ENCODE measurements at places on chromosomes 3 and 15.
A peak's percentile ranks its signal among the peaks of the same experiment; 100 is the strongest.

GRCh38 chr3:11930084-11930483 is 74.1 kb upstream of the SYN2 start:
- no peak for DNase-seq

GRCh38 chr3:82586414-82586813 is 825.0 kb upstream of the GBE1 start:
- no peak for DNase-seq

DNA sequence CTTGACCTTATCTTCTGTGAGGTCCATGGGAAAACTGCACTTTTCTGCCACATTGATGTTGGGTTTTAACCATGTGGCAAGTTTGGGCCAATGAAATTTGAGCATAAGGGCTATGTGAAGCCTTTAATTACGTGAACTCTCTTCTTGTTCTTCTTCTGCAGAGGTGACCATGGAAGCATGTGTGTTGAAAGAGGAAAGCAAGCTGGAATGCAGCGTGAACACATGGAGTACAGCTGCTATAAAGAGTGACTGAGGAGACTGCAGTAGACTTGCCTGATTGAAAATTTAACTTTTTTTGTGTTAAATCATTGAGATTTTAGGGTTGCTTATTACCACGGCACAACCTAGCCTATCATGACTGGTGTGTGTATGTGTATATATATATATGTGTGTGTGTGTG is 347.3 kb downstream of the ZIC1 start:
- no peak for DNase-seq

- DNase-seq, result no peak
Measured at GRCh38 chr3:19012846-19013245, 135.5 kb upstream of the KCNH8 start.

DNA sequence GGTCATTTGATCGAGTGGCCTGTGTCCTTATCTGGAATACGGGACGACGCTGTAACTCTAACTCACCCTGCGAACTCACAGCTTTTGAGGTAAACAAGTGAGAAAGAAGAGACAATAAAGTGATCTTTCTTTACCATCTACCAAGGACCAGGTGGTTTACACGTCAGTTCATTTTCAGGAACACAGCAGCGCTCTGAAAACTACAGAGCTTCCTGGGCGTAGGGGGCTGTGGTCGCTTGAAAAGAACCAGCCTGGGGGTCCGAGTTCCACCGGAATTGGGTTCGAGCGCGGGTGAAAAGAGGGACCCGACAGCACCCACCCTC is 357 bp downstream of the KIAA1143 start:
- peak; percentile 11 for DNase-seq

DNA sequence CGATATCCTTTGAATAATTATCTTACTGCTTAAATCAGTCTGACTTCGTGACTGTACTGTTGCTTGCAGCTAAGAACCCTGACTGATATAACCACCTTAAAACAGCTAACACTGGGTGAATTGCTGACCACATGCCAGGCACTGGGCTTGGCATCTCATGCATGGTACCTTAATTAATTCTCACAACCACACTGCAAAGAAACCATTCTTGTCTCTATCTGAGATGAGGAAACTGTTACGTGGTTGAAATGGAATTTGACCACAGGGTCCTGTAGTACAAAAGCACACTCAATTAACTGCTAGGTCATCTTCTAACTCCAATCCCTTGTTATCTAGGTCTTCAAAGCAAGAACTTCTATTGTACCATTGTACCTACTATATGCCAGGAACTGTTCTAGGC is 92.7 kb upstream of the PRICKLE2 start:
- DNase-seq, result no peak

DNA sequence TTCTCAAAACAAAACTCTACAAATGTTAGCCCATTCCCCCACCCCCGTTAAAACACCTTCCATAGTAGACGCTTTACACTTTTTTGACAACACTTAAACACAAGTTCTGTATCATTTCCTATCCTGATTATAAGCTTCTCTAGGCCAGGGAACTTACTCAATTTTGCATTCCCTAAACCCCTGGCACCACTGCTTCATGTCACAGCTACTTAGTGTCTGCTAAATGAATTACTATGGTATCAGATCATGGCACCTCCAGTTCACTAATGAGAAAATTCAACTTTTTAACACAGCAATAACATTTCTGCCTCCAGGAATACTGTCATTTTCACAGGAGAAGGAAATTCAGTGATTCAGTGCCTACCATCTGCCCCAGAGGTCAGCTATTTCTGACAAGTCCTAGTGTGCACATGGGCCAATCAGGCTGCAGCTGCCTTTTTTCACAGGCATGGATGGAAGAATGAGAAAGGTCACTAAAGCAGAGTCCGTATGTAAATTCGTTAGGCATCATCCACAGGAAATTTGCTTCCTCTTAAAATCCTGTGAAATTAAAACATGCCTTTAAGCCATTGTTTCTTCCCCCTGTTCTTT is 18.5 kb downstream of the SFMBT1 start:
- DNase-seq, result no peak

- no peak for DNase-seq
Measured at GRCh38 chr3:59726279-59726678, 676.5 kb upstream of the CFAP20DC start.

DNA sequence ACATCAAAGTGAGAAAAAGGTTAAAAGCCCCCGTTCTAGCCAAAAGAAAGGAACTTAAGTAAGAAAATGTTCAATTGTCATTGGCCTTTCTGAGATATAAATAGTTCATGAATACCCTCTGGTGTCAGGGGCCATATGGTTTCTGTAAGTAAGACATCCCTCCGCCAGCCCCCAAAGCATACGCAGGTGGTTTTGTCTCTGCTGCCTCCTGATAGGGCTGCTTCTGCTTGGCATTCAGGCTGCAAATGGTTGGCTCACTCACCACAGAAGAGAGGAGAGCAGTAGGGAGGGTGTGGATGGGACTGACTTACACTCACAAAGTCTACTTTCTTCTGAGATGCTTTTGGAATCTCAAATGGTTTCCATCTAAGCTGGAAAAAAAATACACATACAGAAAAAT is 29.8 kb downstream of the HGD start:
- DNase-seq, result no peak

GRCh38 chr3:114858329-114858728 is 288.8 kb downstream of the ZBTB20 start:
- DNase-seq, result no peak

DNA sequence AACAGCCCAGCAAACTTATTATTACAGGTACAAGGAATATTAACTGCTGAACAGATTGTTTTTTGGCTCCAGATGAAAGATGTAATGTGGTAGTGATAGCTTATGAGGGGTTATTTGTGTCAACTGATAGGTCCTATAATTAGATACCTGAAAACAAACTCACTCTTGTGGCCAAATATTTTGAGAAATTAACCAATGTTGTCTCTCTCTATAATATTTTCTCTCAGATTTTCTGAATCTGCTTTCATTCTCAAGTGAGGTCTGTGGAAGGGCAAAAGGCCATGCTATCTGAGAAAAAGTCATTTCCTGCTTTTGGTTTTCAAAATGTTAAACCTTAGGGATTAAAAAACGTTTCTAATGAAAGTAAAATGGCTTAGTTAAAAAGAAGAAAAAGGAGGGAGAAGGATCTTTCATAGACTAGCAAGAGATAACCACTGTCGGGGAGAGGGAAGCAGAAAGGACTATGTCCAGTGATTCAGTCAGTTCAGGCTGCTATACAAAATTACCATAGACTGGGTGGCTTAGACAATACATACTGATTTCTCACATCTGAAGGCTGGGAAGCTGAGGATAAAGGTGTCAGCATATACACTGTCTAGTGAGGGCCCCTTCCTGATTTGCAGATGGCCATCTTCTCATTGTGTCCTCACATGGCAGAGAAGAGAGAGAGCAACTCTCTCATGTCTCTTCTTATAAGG is 277.5 kb upstream of the P2RY1 start:
- DNase-seq, result no peak

- DNase-seq, result no peak
Measured at GRCh38 chr3:178353006-178353694, 183.1 kb upstream of the KCNMB2 start.

DNA sequence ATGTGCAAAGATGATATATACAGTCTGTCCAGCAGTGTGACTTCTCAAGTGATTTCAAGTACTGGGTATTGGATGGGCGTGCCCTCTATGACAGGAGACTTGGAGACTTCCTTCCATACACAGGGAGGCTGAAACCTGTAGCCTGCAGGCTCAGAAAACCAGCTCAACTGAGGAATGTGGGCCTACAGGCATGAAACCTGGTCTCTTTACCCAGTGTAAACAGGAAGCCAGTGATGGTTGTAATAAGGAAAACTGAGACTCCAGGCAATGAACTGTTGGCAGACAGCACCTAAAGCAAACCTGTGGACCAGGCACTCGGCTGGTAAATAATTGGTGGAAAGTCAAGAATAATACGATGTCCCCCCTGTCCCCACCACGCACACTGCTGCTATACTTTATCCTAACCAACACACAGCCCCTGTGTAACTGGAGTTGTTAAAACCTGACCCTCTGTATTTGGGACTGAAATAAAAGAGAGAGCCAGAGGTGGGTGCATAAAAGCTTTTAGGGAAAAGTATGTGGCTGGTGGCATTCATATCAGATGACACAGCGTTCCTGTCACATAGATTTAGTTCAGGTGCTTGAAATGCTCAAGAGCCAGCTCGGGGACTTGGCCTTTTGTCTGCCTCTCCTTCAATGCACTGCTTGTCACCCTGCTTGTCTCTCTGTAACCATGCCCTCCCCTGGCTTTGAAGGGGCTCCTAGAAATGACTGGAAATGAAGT is 144.7 kb downstream of the TPRG1 start:
- DNase-seq, result no peak

- no peak for DNase-seq
Measured at GRCh38 chr3:114857299-114857701, 289.8 kb downstream of the ZBTB20 start.

GRCh38 chr15:74209560-74209958 is 7.0 kb upstream of the STRA6 start:
- no peak for DNase-seq

DNA sequence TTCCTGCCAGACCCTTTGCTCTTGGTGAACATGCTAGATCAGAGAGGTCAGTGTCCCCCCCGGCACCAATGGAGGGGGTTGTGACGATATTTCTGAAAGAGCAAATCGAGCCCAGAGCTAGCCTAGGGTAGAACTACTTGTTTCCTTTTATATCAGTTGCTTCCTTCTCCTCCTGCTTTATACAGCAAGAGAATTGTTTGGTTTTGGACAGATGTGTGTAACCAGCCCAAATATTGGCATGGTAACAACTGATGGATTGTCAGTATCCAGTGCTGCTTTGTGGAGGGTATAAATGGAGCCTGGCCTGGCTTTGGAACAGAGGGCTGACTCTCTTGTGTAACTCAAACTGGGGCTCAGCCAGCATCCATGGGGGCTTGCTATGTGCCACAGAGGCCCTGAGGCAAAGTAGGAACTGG is 27.2 kb downstream of the SNX1 start:
- DNase-seq, result no peak

- DNase-seq, result no peak
Measured at GRCh38 chr3:135272026-135272669, 477.1 kb downstream of the EPHB1 start.

GRCh38 chr15:74179101-74179841 is 5.8 kb downstream of the ISLR start:
- peak; percentile 71 for DNase-seq

DNA sequence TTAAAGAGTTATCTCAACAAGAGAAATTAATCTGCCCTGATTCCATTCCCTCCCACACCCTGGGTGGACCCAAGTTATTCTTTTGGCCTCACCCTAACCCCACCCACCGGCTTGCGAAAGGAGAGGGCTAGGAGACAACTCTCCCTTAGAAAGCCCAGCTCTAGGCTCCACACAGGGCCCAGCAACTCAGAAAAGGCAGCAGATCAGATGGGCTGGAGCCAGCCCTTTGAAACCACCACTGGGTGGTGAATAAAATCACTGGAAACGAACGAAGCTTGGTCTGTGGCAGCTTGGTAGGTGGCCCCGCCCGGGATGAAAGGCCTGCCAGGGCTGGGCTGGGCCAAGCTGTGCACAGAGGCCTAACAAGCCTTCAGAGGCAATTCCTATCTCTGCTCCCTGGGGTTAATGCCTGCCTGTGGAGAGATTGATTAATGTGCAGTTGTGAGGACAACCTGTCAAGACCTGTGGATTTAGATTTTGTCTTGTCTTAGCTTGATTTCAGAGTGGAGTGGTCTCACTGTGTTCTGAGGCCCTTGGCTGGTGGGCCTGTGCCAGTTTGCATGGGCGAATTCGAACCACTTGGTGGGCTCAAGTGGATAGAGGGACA is 38.8 kb downstream of the BHLHE40 start:
- DNase-seq, result no peak

- no peak for DNase-seq
Measured at GRCh38 chr15:100278596-100279380, 63.0 kb downstream of the ADAMTS17 start.

GRCh38 chr3:141331377-141332318 is 36.7 kb upstream of the ZBTB38 start:
- peak; percentile 89 for DNase-seq

DNA sequence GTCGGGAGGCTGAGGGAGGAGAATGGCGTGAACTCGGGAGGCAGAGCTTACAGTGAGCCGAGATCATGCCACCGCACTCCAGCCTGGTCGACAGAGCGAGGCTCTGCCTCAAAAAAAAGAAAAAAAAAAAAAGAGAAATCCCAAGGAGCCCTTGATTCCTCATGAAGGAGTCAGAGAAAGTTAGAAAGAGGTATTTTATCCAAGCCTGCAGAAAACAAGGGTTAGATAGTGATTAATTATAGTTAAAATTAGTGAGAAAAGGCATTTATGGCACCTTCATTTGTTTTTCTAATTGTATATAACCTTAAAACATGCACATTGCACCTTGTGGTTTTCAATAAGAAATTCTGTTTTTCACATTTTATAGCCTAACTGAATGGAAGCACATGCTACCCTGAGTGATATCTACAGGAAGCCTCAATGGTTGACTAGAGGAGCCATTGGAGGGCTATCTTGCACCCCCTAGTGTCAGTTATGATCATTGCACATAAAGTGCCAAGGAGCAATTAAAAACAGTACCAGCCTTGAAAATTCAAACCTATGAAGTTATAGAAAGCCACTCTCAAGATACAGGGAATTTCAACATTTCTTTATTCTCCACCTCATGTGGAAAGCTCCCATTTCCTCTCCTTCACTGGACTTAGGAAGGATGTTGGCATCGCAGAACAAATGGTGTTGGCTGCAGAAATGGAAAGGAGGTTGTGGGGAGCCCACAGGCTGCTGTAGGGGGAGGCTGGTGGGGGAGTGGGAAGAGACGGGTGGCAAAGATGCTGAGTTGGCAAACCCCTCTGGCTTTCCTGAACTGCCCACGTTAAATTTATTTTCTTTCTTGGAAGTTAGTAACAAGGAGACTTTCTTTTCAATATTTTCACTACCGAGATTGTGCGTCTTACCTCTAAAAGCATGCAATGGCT is 48.5 kb downstream of the ITGA11 start:
- peak; percentile 53 for DNase-seq

DNA sequence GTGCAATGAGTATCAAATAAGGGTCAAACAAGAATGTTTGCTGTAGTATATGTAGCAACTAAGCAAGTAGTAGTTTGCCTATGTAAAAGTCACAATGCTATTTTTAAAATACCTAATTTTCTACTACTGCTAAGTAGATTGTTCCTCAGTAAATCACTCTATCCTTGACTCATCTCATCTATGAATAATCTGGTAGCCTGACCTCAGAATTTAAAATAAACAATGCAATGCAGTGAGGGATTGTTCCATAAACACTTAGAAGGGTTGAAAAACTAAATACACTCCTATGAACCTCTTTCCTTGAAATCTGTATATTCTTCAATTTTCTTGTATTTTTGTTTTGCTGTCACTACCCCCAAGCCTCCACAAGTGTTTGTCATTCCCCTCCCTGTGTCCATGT is 253.3 kb downstream of the TBC1D5 start:
- no peak for DNase-seq

All from HS-27A (cell line).